Chondrocyte (in vitro differentiated cells): ENCODE measurements at places on chromosomes 2 and 18. TPM values are rescaled to one million over a fixed set of nuclear protein-coding genes. Genes with fewer than 3 reads are reported as not detected.

The COLEC11 gene
- total RNA-seq: not detected in 3 replicates

The MAPRE2 gene
- 23.4 to 30.3 TPM (median 26.0 TPM) in 3 replicates for total RNA-seq

DNA sequence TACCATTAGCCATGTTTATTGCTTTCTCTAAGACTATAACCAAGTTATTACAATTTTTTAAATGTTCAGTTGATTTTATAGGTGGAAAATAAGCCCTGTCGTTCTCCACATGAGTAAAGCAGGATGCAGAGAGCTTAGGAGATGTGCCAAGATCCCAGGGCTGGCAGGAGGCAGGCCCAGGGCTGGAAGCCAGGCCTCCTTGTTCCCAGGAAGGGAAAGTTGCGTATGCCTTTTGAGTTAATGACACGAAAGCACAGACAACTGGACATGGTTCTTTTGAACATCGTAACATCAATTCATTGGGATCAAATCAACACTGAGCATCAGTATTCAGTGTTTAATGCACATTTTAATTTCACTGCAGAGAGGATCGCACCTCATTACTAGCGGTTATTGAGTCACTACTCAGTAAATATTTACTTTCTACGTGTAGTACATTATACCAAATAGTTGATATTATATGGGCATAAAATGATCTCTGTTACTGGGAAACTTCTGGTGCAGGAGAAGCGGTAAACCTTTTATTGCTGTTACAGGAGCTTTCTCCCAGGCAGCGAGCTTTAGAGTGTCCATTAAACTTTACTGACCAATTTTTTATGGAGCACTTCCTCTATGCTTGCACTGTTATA is 60.0 kb downstream of the RNF144A start:
- H3K4me3 ChIP-seq: no peak overlapping the region
- H3K36me3 ChIP-seq: peaks cover 2% of the 10 kb centered on the region
- DNase-seq: no peak
- H3K27ac ChIP-seq: no peak overlapping the region
- peaks cover 4% of the 10 kb centered on the region for H3K4me1 ChIP-seq

DNA sequence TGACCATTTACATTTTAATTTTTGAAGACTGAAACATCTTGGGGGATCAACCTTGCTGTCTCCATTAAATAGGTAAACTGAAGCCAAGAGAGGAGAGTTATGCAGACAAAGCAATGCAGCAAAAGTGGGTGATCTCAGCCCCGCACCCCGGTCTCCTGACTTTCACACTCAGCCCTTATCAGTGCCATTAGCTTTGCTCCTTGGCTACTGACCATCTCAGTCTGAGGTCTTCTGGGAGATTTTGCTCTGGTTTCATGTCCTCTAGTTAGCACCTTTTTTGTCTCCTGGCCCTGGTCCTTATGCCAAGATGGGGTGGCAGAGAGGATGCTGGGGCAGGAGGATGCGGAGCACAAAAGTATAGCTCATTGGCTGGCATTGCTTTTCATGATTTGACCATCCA is 61.4 kb downstream of the SETBP1 start:
- peak overlapping the region; percentile 56 for H3K27ac ChIP-seq
- no peak for DNase-seq
- no peak overlapping the region for H3K4me3 ChIP-seq

DNA sequence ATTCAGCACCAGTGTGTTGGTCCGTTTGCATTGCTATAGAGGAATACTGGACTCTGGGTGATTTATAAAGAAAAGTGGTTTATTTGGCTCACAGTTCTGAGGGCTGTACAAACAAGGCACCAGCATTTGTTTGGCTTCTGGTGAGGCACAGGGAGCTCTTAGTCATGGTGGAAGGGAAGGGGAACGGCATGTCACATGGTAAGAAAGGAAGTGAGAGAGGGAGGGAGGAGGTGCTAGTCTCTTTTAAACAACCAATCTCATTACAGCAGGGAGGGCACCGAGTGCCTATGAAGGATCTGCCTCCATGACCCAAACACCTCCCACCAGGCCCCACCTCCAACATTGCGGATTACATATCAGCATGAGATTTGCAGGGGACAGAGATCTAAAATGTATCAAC is 143.9 kb upstream of the DLX2 start:
- H3K4me1 ChIP-seq: peaks cover 54% of the 10 kb centered on the region
- no peak overlapping the region for H3K27ac ChIP-seq
- no peaks in the 10 kb centered on the region for H3K27me3 ChIP-seq
- no peak for DNase-seq

DNA sequence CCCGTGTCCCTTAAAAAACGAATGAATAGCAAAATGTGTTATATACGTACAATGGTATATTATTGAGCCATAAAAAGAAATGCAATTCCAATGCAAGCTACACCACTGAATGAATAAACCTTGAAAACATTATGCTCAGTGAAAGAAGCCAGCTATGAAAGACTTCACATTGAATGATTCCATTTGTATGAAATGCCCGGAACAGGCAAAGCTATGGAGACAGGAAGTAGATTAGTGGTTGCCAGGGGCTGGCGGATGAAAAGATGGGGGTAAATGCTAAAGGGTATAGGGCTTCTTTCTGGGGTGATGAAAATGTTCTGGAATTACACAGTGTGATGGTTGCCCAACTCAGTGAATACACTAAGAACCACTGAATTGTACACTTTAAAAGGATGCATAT is 113.3 kb downstream of the NOL10 start:
- peaks cover 10% of the 10 kb centered on the region for H3K4me1 ChIP-seq
- H3K27ac ChIP-seq: no peak overlapping the region
- DNase-seq: no peak
- H3K27me3 ChIP-seq: no peaks in the 10 kb centered on the region
- H3K36me3 ChIP-seq: peaks cover 34% of the 10 kb centered on the region

- H3K36me3 ChIP-seq: peaks cover 3% of the 10 kb centered on the region
- no peak overlapping the region for H3K27ac ChIP-seq
- peaks cover 20% of the 10 kb centered on the region for H3K4me1 ChIP-seq
- no peak overlapping the region for H3K4me3 ChIP-seq
These were observed 38.3 kb upstream of the RNU4ATAC start for GRCh38 chr2:121492409-121492808.

The SLC66A3 gene
- 25.8 to 29.3 TPM (median 28.0 TPM) in 3 replicates for total RNA-seq

DNA sequence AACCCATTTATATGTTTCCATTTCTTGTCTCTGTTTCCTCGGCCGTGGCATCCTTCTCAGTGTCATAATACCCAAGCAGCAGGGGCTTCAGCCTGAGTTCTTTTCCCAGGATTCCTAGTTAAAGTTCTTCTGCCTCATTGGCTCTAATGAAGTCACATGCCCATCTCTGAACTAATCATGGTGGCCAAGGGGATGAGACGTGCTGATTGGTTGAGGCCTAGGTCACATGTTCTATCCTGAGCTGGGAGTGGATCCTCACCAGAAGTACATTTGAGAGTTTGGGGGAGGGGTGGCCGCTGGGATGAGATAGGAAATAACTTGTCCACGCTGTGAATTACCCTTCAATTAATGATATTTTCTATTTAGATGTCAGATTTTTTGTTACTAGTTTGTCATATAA is 3.8 kb upstream of the UGT1A5 start:
- H3K36me3 ChIP-seq: peaks cover 2% of the 10 kb centered on the region
- no peak for DNase-seq
- H3K4me1 ChIP-seq: peaks cover 58% of the 10 kb centered on the region
- H3K4me3 ChIP-seq: no peak overlapping the region
- no peaks in the 10 kb centered on the region for H3K27me3 ChIP-seq
- no peak overlapping the region for H3K27ac ChIP-seq

- no peak for DNase-seq
- no peaks in the 10 kb centered on the region for H3K36me3 ChIP-seq
- H3K4me1 ChIP-seq: peaks cover 40% of the 10 kb centered on the region
- no peaks in the 10 kb centered on the region for H3K27me3 ChIP-seq
- H3K27ac ChIP-seq: peak overlapping the region; percentile 99
- peak overlapping the region; percentile 94 for H3K4me3 ChIP-seq
These were observed 1.2 kb upstream of the SELENOI start for GRCh38 chr2:26344581-26345282.

DNA sequence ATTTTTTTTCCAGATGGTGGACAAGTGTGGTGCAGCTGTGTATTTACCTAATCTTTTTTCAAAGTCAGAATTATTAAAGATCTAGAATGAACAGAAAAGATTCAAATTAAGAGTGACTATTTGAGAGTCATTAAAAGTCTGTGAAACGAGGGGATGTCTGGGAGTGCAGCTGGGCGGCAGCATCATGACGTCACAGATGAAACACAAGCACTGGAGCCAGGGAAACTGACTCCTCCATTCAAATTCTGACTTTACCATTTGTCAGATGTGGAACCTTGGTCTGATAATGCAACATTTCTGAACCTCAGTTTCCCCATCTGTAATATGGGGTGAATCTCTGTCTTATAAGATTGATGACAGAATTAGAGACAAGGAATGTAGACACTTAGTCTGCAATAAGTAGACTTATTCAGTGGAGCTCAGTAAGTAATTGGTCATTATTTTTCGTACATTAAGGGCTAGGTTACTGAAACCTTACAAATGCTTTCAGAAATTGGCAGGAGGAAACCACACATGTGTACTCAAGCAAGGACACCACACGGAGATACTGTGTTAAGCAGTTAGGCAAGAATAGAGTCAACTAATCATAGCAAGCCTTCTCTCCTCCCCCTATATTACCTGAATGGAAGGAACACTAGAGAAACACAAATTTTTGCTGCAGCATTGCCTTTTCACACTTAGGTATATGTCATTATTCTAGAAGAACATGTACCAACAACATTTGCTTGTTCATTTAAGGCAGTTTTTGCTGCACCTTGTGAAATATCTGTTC is 27.8 kb upstream of the CXXC1 start:
- DNase-seq: no peak
- no peak overlapping the region for H3K4me3 ChIP-seq

- no peak overlapping the region for H3K4me3 ChIP-seq
- H3K36me3 ChIP-seq: no peaks in the 10 kb centered on the region
- H3K27ac ChIP-seq: no peak overlapping the region
- no peak for DNase-seq
- no peaks in the 10 kb centered on the region for H3K27me3 ChIP-seq
These were observed 92.1 kb downstream of the SLC8A1 start for GRCh38 chr2:40359811-40360210.

The VIL1 gene
- not detected in 3 replicates for total RNA-seq

DNA sequence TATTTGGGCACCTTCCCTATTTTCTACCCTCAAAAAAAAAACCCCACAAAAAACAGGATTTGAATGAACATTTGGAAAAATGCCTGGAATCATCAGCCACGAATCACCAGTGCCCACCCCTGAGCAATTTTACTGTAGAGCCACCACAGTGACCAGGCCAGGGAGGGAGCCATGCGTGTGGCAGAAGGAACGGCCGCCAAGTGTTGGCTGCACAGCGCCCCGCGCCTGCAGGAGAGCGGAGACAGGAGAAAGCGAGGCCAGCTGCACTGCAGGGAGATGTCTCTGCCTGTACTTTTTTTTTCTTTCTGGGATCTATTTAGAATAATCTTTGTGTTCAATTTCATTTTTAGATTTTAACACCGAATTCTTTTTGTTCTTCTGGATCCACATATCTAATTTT is 269.3 kb upstream of the RAB12 start:
- H3K36me3 ChIP-seq: peaks cover 4% of the 10 kb centered on the region
- H3K27ac ChIP-seq: no peak overlapping the region
- H3K4me3 ChIP-seq: no peak overlapping the region
- H3K4me1 ChIP-seq: peaks cover 42% of the 10 kb centered on the region

The CYB5A gene
- total RNA-seq: 29.9 to 30.7 TPM (median 30.1 TPM) in 3 replicates

The GALR1 gene
- not detected in 3 replicates for total RNA-seq

- no peak overlapping the region for H3K27ac ChIP-seq
- H3K27me3 ChIP-seq: peaks cover 10% of the 10 kb centered on the region
- H3K4me1 ChIP-seq: no peaks in the 10 kb centered on the region
- H3K4me3 ChIP-seq: no peak overlapping the region
These were observed 332.1 kb upstream of the CDH20 start for GRCh38 chr18:61001138-61001537.

- H3K36me3 ChIP-seq: peaks cover 4% of the 10 kb centered on the region
- no peak for DNase-seq
- H3K27me3 ChIP-seq: no peaks in the 10 kb centered on the region
- H3K27ac ChIP-seq: no peak overlapping the region
- no peak overlapping the region for H3K4me3 ChIP-seq
These were observed 7.6 kb downstream of the ESPNL start for GRCh38 chr2:238107525-238108422.

DNA sequence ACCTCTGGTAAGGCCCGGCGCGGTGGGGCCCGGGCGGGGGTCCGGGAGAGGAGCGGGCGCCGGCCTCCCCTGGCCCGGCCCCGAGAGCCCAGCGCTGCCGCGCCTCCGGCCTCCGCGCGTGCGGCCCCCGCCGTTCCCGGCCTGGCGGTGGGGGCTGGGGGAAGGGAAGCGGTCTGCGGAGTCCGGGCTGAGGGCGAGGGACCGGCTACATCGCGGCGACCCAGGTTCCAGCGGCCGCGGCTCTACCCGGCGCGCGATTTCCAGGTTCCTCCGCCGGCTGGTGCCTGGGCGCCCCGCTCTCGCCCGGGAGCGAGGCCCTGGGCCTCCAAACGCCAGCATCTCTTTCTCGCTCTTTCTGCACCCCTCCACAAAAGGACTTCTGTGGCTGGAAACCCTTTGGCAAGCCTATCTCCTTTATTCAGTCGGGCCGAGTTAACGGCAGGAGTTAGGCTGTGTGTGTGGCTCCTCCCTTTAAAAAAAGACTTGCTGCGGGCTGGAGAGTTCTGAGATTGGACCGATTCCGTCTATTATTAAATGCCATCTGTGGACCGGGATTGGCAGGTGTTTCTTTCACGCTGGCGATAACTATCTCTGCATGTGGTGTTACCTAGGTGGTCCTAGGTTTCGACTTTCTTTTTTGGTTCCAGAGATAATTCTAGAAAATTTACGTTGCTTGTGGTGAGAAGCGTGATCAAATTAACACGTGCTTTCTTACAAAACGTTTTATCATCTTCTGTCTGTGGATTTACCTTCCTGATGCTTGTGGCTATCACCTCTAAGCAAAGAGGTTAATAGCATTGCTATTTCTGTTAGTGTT is 592 bp downstream of the ME2 start:
- no peaks in the 10 kb centered on the region for H3K36me3 ChIP-seq
- peak overlapping the region; percentile 97 for H3K27ac ChIP-seq
- peak overlapping the region; percentile 95 for H3K4me3 ChIP-seq
- no peak for DNase-seq

- H3K4me3 ChIP-seq: no peak overlapping the region
- H3K36me3 ChIP-seq: peaks cover 2% of the 10 kb centered on the region
- peaks cover 6% of the 10 kb centered on the region for H3K4me1 ChIP-seq
- H3K27ac ChIP-seq: peak overlapping the region; percentile 42
These were observed 175.7 kb upstream of the RND3 start for GRCh38 chr2:150663143-150663542.

DNA sequence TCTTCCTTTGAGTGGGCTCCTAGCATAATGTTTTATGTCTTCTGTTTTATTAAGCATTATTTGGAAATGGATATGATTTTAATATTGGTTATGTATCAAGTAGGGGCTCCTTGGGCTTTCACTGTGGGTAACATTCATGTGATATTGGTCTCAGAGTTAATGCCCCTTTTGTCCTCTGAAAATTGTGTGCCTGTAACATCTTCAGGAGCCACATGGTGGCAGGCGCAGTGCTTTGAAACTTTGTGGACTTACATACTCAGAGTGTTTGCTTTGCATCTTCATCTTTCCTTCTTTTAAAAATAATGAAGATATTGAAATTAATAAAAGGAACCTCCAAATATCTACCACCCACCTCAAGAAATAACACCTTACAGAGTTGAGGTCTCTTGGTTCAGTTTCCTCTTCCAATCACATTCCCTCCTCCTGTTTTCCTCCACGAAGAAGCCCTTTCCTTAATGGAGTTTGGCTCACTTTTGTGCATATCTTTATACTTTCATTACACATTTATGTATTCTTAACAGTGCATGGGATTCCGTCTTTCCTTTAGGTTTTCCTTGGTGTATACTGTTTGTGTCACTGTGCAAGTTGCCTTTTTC is 73.5 kb downstream of the LIMS1 start:
- no peak for DNase-seq
- H3K4me3 ChIP-seq: no peak overlapping the region
- peaks cover 62% of the 10 kb centered on the region for H3K4me1 ChIP-seq
- peak overlapping the region; percentile 75 for H3K27ac ChIP-seq
- no peaks in the 10 kb centered on the region for H3K27me3 ChIP-seq
- peaks cover 1% of the 10 kb centered on the region for H3K36me3 ChIP-seq

The SNRNP27 gene
- total RNA-seq: 45.0 to 50.7 TPM (median 48.6 TPM) in 3 replicates
